ENCODE measurements at places on chromosomes 7 and 10. TPM values are rescaled to one million over a fixed set of nuclear protein-coding genes. Genes with fewer than 3 reads are reported as not detected.

- no peak for DNase-seq
Observed at GRCh38 chr7:14233076-14233867, 243.8 kb upstream of the ETV1 start.

DNA sequence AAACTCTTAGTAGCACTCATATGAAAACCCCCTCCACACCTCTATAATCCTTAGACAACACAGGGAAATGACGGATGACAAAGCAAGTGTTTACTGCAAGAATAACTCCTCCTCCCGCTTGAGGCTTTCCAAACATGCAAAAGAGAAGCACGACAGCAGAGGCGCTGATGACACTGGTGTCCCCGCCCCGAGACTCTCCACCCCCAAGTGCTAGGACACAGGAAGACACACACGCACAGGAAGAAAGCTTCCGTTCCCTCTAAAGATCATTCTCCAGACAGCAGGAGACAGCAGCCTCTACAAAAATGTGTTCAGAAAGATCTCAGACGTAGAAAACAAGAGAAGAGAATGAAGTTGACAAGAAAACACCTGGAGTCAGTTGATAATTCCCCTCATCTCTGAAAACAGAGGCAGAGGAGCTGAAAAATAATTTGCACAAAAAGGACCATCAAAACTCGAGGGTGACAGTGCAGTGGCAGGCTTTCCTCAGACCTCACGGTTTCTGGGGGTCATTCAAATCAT, 90.2 kb downstream of the DLG5 start:
- peak; percentile 75 for DNase-seq

DNA sequence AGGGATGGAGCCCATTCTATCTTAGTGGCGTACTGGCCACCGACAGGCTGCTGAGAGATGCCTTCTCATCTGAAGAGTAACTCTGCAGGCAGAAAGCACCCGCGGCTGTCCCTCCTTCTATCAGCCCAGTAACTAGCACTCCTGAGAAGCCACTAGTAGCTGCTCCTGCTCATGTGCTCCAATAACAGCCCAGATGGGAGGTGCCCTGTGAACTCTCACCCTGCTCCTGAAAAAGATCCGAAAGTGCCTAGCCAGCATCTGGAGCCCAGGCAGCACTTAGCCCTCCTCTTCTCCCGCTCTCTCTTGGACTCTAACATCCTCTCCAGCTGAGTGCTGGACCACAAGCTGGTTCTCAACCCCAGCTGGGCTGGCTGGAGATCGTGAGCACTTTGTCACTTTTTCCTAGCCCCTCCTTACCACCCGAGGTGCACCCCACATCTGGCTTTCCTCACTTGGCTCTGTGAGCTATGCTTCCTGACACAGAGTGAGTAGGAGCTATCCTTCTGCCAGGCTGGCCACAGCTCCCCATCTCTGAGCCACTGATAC, 239.2 kb downstream of the GRID1 start:
- no peak for DNase-seq

TAS2R4 gene
- not detected for polyA plus RNA-seq

GRCh38 chr7:35819310-35819709, 18.5 kb downstream of the SEPTIN7 start:
- DNase-seq = no peak

PTF1A gene
- polyA plus RNA-seq = not detected

- no peak for DNase-seq
Observed at GRCh38 chr7:93751421-93751820, 139.1 kb downstream of the TFPI2 start.

GRCh38 chr7:40733114-40733513, 598.3 kb downstream of the SUGCT start:
- no peak for DNase-seq
